ENCODE measurements at places on chromosomes 6 and 20.

GRCh38 chr6:163291622-163292021, 122.9 kb upstream of the QKI start:
- DNase-seq: no peak

DNA sequence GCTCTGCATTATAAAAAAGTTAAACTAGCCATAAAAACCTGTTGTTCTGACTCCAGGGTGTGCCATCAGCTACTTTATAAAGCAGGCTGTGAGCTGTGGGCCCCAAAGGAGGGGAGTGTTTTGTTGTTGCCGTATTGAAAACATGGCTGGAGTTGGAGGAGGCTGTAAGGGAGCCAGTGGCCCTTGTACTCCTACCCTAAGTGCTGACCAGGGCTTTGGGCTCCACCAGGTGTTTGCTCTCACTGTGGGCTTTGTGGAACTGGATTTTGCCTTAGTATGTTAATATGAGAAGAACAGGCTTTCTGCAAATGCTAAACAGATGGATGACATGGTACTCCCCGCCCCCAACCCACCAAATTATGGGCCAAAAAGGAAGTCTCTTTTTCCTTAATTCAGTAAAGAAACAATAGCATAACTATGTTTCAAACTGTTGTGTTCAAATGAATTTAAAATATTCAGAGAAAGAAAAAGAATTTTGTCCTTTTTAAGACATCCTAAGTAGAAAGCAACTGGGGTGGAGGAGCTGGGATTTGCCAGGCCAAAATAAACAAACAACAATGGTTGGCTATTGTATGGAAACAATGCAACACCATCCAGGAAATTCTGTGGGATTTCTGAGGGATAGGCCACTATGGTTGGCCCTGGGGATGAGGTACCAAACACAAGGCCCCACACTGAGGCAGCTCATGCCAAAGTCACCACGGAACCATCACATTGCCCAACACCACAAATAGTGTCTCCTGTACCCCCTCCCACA, 63.3 kb downstream of the PLCG1 start:
- DNase-seq: no peak

DNA sequence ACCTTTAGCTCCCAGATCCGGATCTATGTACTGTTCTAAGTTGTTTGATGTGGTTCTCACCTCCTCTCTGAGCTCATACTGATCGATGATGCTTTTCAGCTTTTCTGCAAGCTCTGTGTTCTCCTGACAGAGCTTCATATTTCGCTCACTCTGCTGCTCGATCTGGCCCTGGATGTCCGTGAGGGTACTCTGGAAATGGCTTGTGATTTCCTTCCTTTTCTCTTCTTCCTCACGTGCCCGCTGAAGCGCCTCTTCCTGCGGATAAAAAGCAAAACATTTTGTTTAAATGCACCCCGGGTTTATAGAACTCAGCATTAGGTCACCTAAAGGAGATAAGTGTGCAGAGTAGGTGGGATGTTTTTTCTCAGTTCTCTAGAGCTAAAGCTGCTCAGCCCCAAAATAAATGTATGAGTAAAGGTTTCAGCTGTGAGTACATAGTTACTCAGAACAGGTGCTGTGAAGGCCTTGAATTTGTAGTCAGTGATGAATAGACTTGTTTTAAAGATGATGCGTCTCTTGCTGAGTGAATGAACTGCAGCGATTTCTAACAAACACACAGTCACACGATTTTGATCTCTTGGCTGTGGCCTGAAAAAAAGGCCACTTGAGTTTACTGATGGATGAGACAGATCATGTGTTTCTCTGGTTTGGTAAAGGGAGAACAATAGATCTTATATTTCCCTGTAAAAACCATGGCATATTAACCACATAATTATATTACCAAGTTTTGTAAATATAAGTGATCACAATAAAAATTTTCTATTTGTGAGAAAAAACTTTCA, 29.1 kb downstream of the TXLNB start:
- no peak for DNase-seq

- no peak for DNase-seq
Observed at GRCh38 chr20:39278230-39278788, 316.2 kb downstream of the DHX35 start.

- no peak for DNase-seq
Observed at GRCh38 chr6:160248538-160248937, 10.1 kb downstream of the SLC22A2 start.

- no peak for DNase-seq
Observed at GRCh38 chr20:57389695-57390603, 1.2 kb upstream of the RBM38 start.

GRCh38 chr20:6689339-6689973, 78.0 kb upstream of the BMP2 start:
- DNase-seq: no peak

- no peak for DNase-seq
Observed at GRCh38 chr6:158279615-158280014, 32.6 kb upstream of the TULP4 start.

DNA sequence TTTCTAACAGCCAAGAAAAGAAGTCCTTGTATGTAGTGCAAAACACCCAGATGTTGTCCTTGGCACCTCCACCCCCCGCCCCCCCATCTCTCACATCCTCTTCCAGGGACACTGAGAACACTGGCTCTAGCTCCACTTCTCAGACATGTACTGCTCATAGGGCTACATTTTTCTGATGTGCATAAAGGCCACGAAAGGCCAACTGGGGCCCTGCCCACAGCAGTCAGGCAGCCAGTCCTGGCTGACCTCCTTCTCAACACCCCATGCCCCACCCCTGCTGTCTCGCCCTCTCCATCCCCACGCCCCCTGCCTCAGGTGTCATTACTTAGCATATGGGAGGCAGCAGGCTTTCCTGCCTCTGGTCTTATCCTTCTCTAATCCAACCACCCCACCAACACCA, 11.3 kb downstream of the GABRR1 start:
- no peak for DNase-seq

DNA sequence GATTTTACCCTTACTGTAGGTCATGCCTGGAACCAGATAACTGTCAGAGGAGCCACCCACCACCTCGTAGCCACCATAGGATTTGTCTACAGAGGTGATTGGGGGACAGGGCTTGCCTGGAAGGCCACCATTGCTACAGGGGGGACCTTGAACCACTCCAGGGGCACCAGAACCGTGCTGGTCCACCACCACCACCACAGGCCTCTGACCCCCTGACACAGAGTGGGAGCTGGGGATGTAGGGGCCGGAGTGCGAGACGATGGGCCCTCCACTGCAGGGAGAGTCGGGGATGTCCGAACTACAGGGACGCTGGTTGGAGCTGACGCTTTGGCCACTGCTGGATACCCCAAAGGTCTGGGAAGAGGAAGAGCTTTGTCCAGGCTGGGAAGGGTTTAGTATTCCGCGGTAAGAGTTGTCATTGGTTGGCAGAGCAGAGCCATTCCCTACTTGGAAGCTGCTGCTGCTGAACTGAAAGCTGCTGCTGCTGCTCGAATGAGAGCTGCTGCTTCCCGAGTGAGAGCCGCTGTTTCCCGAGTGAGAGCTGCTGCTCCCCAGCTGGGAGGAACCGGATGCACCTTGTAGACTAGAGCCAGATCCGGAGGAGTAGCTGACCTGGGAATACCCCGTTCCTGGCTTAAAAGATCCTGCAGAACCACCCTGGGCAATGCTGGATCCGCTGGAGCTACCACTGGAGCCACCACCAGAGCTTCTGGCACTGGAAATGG, 2.2 kb downstream of the PSORS1C1 start:
- no peak for DNase-seq

DNA sequence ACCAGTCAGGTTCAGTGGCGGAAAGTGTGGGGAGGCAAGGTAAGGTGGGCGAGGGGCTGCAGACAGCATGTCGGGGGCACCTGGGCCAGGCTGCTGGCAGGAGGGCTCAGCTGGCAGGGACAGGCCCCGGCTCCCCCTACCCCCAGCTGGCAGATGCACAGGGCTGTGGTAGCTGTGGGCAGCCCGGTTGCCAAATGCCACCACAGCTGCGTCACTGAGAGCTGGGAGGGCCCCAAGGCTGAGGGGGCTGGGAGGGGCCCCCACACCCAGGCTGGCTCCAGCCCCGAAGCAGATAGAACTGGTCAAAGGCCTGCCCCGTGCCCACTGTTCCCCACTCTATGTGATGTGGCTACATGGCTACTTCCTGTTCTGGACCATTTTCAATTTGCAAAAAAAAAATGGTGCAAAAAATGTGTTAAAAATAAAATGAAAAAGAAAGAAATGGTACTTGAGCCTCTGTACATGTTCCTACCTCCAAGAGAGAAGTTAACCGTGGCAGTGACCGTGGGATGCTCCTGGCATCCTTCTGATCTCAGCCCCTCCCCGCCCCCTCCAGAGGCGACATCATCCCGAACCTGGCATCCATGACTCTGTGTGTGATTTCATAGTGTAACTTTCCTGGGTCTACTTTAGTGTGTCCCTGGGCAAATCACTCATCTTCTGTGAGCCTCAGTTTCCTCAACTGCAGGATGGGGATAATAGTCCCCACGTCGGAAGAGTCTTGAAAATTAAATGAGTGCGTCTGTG, 64.4 kb downstream of the UBE2V1 start:
- DNase-seq: no peak

- no peak for DNase-seq
Observed at GRCh38 chr6:105453968-105454367, 51.1 kb upstream of the PREP start.

GRCh38 chr6:131250936-131251335, 115.7 kb downstream of the AKAP7 start:
- no peak for DNase-seq

GRCh38 chr20:11231742-11232648, 558.2 kb upstream of the JAG1 start:
- DNase-seq: no peak

DNA sequence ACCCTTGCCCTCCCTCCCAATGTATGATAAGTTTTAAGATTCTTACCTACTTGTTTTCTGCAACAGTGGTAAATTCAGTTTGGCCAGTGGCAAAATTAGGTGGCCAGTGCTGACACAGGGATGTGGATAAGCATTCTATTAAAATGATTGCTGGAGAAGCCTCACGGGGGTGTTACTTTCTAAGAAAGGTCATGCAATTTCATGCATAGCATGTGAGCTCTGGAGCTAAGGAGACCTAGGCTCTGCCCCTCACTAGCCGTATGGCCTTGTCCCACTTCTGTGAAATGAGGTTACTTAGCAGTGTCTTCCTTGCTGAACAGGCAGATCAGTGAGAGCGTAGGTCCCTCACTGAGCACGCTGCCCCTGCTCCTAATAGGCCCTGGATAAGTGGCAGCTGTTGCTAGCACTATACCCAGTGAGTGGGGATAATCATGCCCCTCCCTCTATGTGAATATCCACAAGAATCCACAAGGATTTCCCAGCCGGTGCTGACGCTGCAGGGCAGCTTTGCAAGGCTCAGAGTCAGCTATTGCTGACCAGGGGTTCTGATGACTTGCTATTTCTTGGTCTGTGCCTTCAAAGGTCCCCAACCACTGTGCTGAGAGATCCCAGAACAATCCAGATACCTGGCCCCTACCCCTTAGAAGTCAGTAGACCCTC, 86.5 kb upstream of the MRPS10 start:
- DNase-seq: no peak

DNA sequence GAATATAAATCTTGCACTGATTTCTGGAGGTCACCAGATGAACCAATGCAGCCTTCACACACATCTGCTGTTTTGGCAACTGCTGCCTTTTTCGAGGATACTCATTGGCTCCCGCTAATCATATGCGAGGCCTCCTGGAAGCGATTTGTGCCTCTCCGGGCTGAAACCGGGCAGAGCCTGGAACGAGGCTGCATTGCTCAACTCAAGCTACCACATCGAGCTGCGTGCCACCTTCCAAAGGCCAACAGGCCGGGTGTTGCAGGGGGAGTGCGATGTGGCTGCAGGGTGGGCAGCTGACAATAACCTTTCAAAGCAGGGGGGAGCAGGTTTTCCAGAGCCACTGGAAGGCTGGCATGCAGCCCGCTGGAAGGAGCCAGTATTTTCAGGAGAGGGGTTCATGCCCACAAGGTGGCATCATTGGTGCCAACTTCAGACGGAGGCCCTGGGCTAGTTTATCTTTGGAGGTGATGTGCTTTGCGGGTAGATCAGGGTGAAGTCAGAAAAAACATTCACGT, 122.6 kb upstream of the IFNGR1 start:
- DNase-seq: no peak

DNA sequence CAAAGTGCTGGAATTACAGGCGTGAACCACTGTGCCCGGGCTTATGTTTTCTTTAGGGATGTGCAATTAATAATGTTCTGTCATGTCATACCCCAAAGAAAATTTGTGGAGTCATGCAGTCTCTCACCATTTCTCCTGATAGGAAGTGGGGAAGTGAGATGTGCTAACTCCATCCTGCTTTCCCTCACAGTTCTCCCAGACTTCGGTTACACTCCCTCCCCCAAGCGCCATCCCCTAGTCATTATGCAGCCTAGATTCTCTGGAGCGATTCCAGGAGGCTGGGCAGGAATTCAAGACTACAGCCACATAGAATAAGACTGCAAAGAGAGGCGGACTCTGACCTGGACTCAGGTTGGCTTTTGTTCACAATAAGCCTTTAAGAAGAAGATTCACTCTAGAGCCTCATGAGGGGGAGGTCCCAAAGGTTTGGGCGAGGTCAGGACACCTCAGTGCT, 271.4 kb downstream of the ALDH8A1 start:
- no peak for DNase-seq

- no peak for DNase-seq
Observed at GRCh38 chr20:19876828-19877460, 118.9 kb downstream of the RIN2 start.

All from GOT3 (cell line).